ENCODE measurements at places on chromosomes 4 and X.
A peak's percentile ranks its signal among the peaks of the same experiment; 100 is the strongest.

DNA sequence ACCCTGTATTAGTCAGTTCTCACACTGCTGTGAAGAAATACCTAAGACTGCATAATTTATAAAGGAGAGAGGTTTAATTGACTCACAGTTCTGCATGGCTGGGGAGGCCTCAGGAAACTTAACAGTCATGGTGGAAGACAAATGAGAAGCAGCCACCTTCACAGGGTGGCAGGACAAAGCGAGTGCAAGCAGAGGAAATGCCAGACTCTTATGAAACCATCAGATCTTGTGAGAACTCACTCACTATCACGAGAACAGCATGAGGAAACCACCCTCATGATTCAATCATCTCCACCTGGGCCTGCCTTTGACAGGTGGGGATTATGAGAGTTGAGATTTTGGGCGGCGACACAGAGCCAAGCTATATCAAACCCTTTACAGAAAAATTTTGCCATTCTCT lies 722.4 kb downstream of the RAB28 start:
- no peaks in the 10 kb centered on the region for H3K27me3 ChIP-seq
- H3K4me1 ChIP-seq: no peaks in the 10 kb centered on the region
- no peak overlapping the region for H3K4me3 ChIP-seq
- no peak overlapping the region for H3K27ac ChIP-seq
- no peaks in the 10 kb centered on the region for H3K36me3 ChIP-seq

- no peaks in the 10 kb centered on the region for H3K4me1 ChIP-seq
- H3K4me3 ChIP-seq: no peak overlapping the region
- DNase-seq: no peak
- H3K27me3 ChIP-seq: no peaks in the 10 kb centered on the region
- H3K27ac ChIP-seq: no peak overlapping the region
Measured at GRCh38 chrX:153766871-153767673, 3.0 kb downstream of the PLXNB3 start.

GRCh38 chrX:31355206-31355955 lies 283.5 kb upstream of the FTHL17 start:
- DNase-seq: no peak
- H3K4me3 ChIP-seq: no peak overlapping the region
- peaks cover 17% of the 10 kb centered on the region for H3K4me1 ChIP-seq
- H3K36me3 ChIP-seq: no peaks in the 10 kb centered on the region
- H3K27me3 ChIP-seq: no peaks in the 10 kb centered on the region

- H3K4me3 ChIP-seq: no peak overlapping the region
- H3K4me1 ChIP-seq: no peaks in the 10 kb centered on the region
- no peak overlapping the region for H3K27ac ChIP-seq
- H3K36me3 ChIP-seq: no peaks in the 10 kb centered on the region
Measured at GRCh38 chr4:13118633-13119032, 365.5 kb downstream of the RAB28 start.

DNA sequence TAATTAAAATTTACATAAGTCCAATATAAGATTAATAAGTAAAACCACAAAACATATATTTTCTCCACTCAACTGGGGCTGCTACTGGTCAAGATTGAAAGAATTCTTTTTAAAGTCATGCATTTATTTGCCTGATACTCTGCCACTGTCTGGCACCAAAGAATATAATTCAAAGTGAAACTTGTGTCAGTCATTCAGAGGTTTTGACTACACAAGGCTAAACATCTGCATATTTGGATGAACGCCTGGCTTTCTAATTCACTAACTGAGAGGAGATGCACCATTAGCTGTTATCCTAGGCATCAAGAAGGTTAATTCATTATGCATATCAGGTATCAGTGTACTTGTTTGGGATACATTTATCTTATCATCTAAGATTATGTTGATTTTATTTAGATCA lies 598.5 kb downstream of the CENPC start:
- peaks cover 9% of the 10 kb centered on the region for H3K4me1 ChIP-seq
- no peak for DNase-seq
- H3K4me3 ChIP-seq: no peak overlapping the region
- H3K36me3 ChIP-seq: no peaks in the 10 kb centered on the region
- no peaks in the 10 kb centered on the region for H3K27me3 ChIP-seq
- H3K27ac ChIP-seq: no peak overlapping the region

DNA sequence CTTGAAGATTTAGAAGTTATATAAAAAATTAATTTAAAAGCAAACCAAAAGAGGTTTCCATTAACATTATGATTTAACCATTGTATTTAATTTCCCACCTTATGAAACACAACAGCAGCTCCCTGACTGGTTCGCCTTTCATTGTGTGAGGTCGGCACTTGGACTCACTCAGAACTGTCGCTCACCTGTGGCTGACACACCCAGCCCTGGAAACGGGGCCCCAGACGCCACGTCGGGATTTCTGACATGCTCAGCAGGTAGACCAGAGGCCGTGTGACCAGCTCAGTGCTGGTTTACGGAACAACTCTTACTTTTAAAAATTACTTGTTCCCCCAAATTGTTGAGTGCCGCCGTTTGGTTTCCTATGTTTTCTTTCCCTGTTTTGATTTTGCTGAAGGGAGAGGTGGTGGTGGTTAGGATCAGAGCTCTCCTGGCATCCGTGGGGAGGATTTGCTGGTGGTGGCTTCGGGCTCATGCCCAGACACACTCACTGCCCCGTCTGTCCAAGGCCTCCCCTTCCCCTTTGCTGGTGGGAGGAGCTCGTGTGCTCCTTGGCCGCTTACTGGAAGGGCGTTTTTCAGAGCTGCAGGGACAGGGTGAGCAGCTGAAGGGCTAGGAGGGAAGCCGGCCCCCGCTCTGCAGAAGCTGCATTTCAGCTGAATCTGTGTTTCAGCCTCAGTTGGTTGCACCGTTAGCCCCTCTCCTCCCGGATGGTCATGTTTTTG lies 59.2 kb downstream of the CPLX1 start:
- no peak overlapping the region for H3K4me3 ChIP-seq
- H3K4me1 ChIP-seq: no peaks in the 10 kb centered on the region
- H3K27ac ChIP-seq: no peak overlapping the region
- no peaks in the 10 kb centered on the region for H3K27me3 ChIP-seq

DNA sequence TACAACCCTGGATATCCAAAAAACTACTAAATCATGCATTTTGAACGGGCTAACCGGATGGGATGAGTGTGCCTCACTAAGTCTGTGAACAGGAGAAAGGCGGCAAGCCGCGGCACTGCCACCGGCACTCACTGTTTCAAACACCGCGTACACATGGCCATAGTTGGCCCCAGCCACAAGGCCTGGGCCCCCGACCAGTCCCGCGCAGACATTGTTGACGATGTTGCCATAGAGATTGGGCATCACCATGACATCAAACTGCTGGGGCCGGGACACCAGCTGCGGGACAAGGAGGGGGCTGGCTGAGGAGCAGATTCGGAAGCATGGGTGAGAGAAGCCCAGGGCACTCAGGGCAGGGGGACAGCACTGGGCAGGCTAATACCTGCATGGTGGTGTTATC lies 5.8 kb downstream of the SRPK3 start:
- no peaks in the 10 kb centered on the region for H3K4me1 ChIP-seq
- H3K27ac ChIP-seq: no peak overlapping the region
- no peaks in the 10 kb centered on the region for H3K36me3 ChIP-seq
- no peak for DNase-seq
- H3K27me3 ChIP-seq: no peaks in the 10 kb centered on the region
- H3K4me3 ChIP-seq: no peak overlapping the region

DNA sequence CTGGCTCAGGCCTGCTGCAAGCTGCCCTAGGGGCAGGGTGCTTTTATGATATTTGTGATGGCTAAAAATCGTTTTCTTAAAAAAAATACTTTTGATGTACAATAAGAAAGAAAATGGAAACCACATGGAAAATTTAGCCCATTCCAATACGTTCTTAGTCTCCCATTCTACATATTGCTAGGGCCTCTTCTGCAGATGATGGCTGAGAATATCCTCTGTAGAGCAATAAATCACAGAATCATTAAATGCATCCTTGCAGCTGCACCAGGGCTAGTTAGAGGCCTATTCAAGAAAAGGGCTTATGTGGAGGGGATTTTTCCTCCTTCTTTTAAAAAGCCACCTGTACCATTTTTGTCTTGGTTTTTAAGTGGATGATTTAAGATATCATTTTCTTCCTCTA lies 97.6 kb upstream of the C1GALT1C1 start:
- H3K27ac ChIP-seq: no peak overlapping the region
- no peaks in the 10 kb centered on the region for H3K4me1 ChIP-seq
- no peak for DNase-seq
- no peaks in the 10 kb centered on the region for H3K36me3 ChIP-seq

GRCh38 chr4:28654618-28655017 lies 1794.0 kb downstream of the STIM2 start:
- H3K4me1 ChIP-seq: no peaks in the 10 kb centered on the region
- H3K27me3 ChIP-seq: no peaks in the 10 kb centered on the region
- no peaks in the 10 kb centered on the region for H3K36me3 ChIP-seq
- H3K27ac ChIP-seq: no peak overlapping the region
- H3K4me3 ChIP-seq: no peak overlapping the region

DNA sequence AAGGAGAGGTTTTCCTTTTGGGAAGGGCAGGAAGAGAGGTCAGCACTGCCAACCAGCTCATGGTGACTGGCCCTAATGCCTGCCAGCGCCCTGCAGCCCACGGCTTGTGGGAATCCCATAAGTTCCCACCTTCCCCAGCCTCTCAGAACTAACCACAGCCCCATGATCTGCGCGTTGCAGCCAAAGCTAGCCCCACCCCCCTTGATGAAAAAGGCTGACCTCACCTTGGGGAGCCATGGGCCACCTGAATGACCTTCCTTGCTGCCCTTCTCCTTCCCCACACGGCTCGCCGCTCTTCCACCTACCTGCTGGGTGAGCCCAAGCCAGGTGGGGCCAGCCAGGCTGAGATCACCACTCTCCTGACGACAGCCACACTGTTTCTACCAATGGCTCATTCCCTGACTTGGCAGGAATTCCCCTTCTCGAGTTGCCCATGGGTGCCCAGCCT lies 3.9 kb upstream of the ELF4 start:
- no peaks in the 10 kb centered on the region for H3K4me1 ChIP-seq
- H3K27me3 ChIP-seq: peaks cover 53% of the 10 kb centered on the region
- DNase-seq: no peak
- H3K27ac ChIP-seq: no peak overlapping the region
- H3K4me3 ChIP-seq: no peak overlapping the region

DNA sequence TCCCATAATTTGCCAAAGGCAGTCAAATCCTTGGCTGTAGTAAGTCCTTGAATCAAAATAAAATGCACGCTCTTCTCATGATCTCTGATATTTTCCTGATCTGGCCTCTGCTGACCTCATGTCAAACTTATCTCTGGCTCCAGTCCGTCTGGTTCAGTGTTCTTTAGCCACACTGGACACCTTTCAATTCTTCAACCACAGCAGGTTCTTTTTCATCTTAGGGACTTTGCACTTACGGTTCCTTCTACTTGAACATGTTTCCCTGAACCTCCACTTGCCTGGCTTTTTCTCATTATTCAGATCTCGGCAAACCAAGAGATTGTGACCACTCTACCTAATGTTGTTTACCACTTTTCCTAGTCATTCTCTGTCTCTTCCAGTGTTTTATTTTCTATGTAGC lies 10.3 kb downstream of the ENPEP start:
- H3K36me3 ChIP-seq: no peaks in the 10 kb centered on the region
- DNase-seq: no peak
- no peaks in the 10 kb centered on the region for H3K27me3 ChIP-seq
- peaks cover 6% of the 10 kb centered on the region for H3K4me1 ChIP-seq

DNA sequence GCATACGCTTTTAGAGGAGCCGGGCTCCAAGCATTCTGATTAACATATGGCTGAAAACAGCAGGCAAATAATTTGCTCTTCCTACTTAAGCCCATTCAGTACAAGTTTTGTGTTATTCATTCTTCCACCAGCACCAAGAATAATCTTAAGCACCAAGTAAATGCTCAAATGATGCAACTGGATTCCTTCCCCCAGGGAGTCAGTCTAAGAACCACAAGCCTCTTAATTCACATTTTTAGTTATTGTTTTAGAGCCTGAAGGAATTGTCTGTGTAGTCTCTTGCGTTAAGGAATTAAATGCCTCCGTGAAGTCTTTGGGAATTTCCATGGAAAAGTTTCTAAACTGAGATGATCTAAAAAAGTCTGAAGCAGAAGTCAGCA lies 61.5 kb upstream of the MAGEB2 start:
- peaks cover 6% of the 10 kb centered on the region for H3K4me1 ChIP-seq
- H3K27ac ChIP-seq: no peak overlapping the region
- no peaks in the 10 kb centered on the region for H3K27me3 ChIP-seq
- no peak overlapping the region for H3K4me3 ChIP-seq

DNA sequence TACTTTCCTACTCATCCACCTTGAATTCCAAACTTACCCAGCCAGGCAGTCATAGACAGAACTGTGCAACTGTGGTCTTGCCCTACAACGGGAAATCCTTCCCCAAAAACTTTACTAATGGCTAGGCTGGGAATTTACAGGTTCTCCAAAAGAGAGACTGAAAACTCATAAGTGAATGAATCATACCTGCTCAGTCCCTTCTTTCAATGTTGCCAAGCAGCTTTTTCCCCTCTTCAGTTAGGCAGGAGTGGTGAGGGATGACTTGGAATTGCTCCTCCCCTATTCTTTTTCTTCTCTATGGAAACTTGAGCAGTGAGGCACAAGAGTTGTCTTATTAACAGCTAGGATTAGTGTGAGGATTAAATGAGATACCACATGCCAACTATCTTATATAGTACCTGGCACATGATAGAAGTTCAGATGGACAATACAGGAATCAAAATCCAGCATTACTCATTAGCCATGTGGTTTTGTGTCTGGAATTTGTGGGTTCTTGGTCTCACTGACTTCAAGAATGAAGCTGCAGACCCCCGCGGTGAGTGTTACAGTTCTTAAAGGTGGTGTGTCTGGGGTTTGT lies 105.9 kb downstream of the TEX13A start:
- no peaks in the 10 kb centered on the region for H3K4me1 ChIP-seq
- no peaks in the 10 kb centered on the region for H3K27me3 ChIP-seq
- H3K36me3 ChIP-seq: no peaks in the 10 kb centered on the region
- DNase-seq: no peak
- no peak overlapping the region for H3K27ac ChIP-seq

DNA sequence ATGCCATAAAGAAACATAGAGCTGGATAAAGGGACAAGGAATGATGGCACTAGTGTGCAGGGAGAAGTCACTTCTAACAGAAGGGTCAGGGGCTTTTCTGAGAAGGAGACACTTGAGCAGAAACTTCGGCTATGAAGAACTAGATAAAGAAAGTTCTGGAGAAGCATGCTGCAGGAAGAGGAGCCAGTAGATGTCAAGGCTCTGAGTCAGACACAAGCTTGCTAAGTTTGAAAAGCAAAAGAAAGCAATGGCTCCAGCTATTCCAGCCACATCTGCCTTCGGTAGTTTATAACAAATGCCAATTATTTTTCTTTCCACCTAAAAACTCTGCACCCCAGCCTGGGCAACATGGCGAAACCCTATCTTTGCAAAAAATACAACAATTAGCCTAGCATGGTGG lies 7.5 kb downstream of the NUDT6 start:
- H3K27me3 ChIP-seq: no peaks in the 10 kb centered on the region
- H3K36me3 ChIP-seq: peaks cover 5% of the 10 kb centered on the region
- no peak overlapping the region for H3K4me3 ChIP-seq
- H3K27ac ChIP-seq: no peak overlapping the region
- peaks cover 5% of the 10 kb centered on the region for H3K4me1 ChIP-seq

- H3K27me3 ChIP-seq: no peaks in the 10 kb centered on the region
- no peak overlapping the region for H3K4me3 ChIP-seq
- no peaks in the 10 kb centered on the region for H3K36me3 ChIP-seq
- peak; percentile 63 for DNase-seq
- no peaks in the 10 kb centered on the region for H3K4me1 ChIP-seq
- H3K27ac ChIP-seq: no peak overlapping the region
Measured at GRCh38 chrX:8738588-8739189, 6.8 kb upstream of the ANOS1 start.

Data from neural progenitor cell (in vitro differentiated cells).